Stimulated activated CD8-positive, alpha-beta memory T cell treated with anti-CD3 and anti-CD28 coated beads, Interleukin-4, amount 100 ng/mL, for 1 hour (primary cell): ENCODE measurements at places on chromosomes 5 and 9.

DNA sequence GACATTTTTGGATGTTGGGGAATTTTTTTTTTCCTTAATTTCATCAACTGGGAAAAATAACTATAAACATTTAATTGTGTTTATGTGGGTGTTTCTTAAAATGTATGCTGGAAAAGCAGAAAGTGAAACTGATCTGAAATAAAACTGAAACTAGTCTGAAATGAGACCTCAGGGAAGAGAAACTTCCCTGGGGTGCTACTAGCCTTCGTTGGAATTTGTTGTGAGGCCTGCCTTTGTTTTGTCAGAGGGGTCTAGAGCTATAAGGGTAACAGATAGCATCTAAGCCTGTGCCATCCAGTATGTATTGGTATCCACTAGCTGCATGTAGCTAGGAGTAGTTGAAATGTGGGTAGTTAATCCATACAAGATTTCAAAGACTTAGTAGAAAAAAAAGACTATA is 10.4 kb downstream of the ZNF618 start:
- DNase-seq = no peak

- no peak for DNase-seq
These were observed 41.9 kb downstream of the VCAN start for GRCh38 chr5:83513491-83513890.

GRCh38 chr5:65802080-65802479 is 80.1 kb downstream of the NLN start:
- no peak for DNase-seq

- DNase-seq = no peak
These were observed 89.4 kb downstream of the MACROH2A1 start for GRCh38 chr5:135309391-135310327.

GRCh38 chr5:117077142-117077541 is 502.5 kb upstream of the SEMA6A start:
- DNase-seq = no peak

- DNase-seq = no peak
These were observed 34.9 kb upstream of the HMCN2 start for GRCh38 chr9:130230631-130231030.

- no peak for DNase-seq
These were observed 1.1 kb upstream of the ELL2 start for GRCh38 chr5:95962785-95963184.

DNA sequence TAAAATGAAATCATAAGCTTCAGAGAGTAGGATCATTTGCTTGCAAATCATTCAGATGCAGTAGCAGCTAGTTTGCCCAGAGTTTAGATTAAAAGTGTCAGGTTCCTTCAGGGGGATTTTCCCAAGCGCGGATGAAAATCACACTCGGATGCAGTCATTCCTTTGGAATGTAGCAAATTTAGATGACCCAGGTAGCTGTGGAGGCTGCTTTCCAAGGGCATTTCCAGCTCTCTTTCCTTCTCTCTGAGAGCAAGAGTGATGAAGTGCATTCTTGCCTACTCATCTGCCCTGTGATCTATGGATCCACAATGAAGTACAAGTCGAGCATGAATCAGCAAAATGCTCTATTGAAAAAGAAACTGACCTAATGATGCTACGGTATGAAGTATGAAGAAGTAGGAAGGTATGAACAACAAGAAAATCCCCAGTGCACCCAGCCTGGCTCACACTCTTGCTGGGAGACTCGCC is 200.2 kb downstream of the PLK2 start:
- DNase-seq = no peak

DNA sequence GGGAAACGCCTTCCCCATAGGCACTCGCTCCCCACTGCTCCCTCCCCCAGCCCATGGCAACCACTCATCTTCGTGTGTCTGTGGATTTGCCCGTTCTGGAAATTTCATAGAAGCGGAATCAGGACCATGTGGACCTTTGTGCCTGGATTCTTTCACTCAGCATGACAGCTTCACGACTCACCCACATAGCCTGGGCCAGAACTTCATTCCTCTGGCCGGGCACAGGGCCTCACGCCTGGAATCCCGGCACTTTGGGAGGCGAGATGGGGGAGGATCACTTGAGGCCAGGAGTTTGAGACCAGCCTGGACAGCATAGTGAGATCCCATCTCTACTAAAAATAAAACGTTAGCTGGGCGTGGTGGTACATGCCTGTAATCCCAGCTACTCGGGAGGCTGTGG is 12.1 kb upstream of the DIPK1B start:
- DNase-seq = no peak

GRCh38 chr9:306907-307306 is 92.2 kb downstream of the DOCK8 start:
- DNase-seq = no peak

DNA sequence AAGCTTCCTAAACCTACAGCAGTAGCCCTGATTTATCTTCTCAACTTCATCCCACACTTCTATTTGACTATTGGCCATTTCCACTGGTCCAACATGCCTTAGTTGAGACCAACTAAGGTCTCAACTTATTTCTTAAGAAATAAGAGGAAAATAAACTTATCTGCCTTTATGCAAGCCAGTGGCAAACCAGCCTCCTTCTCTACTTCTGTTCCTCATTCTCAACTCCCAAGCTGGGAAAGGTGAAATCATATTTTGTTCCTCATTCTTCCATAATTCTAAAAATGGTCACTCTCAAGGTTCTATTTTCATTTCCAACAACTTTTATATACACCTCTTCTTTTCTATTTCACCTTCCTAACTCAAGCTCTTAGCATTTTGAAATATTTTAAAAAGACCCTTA is 149.6 kb upstream of the C9orf72 start:
- DNase-seq = no peak

- no peak for DNase-seq
These were observed 402.9 kb downstream of the MLLT3 start for GRCh38 chr9:20219437-20219836.

DNA sequence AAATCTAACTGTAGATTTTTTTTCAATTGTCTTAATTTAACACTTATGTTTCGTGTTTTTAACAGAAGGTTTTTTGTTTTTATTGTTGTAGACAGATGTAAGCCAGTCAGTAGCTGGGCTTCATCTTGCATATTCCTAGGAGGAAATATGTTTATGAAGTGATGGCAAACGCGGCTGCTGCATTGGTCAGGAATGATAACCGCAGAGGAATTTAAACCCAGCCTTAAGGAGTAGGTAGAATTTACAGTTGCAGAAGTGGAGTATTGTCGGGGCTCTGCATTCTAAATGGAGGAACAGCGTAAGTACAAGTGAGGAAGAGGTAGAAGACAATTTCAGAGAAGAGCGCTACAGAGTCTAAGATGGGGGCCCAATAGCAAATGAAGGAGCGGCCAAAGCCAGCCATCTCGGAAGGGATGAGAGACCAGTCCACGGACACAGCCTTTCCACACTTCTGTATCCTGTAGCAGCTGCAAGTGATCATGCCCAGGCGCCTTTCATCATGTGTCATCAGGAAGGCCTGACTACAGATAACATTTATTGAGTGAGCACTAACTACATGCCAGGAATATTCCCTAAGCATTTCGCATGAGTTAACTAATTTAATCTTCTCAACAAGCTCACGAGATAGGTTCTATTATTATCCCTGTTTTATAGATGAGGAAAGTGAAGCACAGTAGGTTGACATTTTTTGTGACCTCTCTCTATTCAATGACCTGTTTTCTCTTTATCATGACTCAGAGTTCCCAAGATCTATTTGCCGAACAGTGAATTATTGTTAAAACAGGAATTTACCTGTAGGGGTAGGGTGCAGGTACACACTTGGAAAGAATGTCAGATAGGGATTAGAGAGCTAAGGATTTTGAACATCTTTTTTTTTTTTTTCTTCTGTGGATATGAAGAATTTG is 38.1 kb downstream of the CMYA5 start:
- no peak for DNase-seq

DNA sequence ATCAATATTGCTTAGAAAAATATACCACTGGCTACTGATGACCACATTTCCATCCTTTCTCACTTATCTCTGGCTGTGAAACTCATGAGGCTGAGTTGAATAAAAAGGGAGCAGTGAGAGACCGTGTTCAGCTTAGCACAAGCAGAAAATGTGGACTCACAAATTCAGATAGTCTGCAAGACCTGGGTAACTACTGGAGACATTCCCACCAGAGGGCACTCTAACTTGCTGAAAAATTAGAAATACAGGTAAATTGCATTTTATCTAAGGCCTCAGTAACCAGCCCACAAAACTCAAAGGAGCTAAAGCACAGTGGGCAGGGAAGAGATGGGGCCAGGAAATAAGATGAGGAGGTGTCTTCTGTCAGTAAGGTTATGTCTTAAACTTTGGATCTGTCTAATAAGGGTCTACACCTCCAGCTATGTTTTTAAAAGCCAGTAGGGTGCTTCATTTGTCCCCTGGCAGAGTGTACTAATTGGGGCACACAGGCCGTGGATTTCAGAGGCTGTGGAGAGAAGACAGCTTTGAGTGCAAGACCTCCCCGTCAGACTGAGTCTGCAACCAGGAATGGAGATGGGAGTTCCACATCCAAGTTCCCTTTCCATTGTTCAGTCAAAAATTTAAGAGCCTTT is 8.7 kb upstream of the NDUFB6 start:
- DNase-seq = no peak

DNA sequence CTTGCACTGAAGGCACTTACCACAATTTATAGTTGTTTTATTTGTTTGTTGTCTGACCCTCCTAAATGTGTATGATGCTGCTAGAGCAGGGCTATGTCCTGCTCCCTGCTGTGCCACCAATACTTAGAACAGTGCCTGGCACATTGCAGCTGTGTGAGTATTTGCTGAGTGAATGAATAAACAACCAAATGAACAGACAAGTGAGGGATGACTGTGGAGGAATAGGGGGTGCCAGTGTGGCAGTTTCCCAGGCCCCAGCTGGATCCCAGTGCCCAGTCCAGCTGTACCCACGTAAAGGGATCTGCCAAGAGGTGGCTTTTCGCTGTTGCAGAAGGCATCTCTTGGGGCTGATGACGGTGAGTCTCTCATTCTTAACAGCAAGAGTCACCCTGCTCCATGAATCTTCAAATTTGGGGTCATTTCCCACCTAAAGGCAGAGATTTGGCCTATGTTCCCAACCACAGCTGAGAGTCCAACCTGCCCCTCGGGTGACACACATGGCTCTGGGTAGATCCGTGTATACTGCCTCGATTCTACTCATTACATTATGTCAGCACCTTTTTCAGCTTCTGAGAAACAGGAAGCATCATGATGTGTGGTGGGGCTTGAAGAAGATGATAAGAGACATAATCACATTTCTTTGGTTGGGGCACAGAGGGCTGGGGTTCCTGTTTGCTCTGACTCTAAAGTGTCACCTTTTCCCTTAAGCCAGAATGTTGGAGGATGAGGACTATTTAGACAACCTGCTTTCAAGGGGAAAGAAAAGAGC is 14.3 kb downstream of the IL5 start:
- DNase-seq = no peak

DNA sequence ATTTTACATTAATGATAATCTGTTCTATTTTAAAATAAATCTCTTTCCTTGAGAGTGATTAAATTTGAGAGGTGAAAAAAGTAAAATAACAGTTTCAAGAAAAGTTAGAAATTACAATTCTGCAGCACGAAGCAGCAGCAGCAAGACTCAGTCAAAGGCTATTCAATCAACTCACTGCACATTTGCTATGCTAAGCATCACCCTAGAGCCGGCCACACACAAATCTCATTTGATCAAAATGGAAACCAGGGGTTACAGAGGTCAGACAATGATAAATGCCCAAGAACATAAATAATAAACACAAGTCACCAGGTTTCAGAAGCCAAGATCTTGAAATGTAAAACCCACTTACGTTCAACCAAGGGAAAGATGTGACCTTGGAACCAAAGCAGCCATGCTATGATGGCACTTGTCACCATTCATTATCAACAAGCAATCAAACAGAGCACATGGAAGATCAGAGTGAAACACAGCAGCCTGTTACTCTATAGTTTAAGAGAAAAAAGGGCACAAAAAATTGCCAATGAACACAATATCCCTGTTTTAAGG is 136.0 kb downstream of the EPB41L4A start:
- DNase-seq = no peak

- DNase-seq = no peak
These were observed 98.0 kb downstream of the SLIT3 start for GRCh38 chr5:169202969-169203368.

DNA sequence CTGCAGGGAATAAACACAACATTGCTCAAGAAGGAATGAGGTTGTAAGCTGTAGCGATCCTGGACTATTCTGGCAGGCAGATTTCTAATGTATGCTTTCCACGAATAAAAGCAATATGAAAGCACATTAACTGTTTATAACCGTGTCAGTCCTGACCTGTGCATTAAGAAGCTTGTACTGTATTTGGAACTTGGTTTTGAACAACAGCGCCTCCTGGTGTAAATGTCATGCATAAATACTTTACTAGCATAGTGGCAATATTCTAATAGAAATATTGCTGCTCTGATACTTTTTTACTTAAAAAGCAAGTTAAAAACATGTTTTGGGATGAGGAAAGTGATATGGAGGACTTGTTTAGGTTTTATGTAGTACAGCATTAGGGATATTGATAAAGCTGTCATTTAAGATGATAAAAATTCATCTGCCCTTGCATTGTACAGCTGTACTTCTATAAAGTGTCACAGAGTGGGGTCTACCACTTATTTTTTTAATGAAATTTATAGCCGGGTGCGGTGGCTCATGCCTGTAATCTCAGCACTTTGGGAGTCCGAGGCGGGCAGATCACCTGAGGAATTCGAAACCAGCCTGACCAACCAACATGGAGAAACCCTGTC is 70.7 kb upstream of the GNE start:
- DNase-seq = no peak

GRCh38 chr5:117794847-117795246 is 1193.5 kb downstream of the DTWD2 start:
- DNase-seq = no peak

DNA sequence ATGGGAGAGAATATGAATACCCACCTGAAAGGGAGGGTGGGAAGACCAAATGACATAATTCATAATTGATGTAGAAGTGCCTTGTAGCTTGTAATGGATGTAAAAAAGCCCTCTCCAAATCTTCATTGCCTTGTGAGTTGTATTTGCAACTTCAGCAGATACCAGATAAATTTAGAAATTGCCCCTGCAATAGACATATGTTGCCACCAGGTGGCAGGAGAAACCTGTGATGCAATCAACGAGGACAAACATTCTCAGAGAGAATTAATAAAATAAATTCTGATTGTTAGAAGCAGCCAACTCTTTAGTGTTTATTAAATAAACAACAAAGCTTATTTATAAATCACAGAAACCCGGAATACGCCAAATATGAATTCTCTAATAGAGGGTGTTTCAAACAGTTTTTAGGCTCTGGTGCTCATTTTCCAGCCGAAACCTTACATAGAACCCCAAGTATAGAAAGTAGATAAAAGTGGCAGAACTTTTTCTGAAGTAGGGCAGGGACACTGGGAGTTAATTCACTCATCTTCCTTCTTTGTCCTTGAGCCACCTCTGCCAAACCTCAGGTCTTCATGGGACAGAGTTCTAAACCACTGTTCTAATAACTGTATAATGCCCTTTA is 147.8 kb downstream of the TMEM38B start:
- DNase-seq = no peak

GRCh38 chr9:1071730-1072129 is 21.6 kb downstream of the DMRT2 start:
- DNase-seq = no peak

GRCh38 chr9:114117996-114118830 is 19.1 kb upstream of the KIF12 start:
- DNase-seq = no peak

- DNase-seq = no peak
These were observed 344.9 kb downstream of the ICE1 start for GRCh38 chr5:5767286-5767928.
